Stimulated activated CD4-positive, alpha-beta T cell treated with anti-CD3 and anti-CD28 coated beads, Interleukin-1b, Interleukin-23, amount 100 ng/mL, for 1 hour (primary cell): ENCODE measurements at places on chromosomes 3 and 15.

DNA sequence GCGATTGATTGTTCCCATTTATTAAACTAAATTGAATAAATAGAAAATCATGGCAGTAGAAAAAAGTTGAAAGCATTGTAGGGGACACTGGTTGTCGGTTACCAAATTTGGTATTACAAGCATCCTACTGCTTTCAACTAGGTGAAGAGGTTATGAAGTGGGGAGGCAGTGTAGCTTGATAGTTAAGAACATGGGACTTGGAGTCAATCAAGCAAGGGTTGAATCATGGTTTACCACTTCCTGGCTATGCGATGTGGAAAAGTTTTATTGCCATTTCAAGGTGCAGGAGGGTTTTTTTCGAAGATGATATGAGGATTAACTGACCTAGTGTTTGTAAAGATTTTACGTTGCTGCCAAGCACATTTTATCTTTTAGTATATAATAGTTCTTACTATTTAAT lies 318.2 kb upstream of the KCNH8 start:
- DNase-seq = no peak

DNA sequence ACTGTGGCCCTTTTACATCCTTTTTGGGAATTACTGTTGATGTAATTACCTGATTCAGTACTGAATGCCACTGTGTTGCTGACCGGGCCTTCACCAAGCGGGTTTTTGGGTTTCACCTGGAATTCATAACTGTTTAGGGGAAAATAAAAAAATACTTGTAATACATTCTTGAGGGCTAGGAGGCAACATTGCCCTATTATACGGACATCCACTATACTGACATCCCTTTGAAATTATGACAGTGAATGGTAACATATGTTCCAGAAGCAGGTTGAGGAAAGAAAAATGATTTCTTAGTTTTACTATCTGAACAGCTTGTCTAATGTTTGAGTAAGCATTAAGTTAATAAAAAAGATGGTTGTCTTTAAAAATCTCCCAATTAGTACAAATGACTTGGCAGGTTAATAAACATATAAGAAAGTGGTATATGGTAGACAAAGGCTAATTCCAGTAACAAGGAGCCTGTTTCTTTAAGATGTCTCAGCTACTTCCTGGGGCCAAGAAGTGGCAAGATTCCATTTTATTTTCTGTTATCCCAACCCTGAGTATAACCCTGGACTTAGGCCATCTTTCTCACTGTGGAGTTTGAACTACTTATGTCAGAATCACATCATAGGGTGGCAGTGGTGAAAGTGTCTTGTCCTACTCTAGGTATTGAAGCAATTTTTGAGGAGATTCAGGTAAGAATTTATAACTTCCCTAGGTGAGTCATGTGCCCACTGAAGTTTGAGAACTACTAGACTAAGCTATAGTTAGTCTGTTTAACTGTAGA lies 45.5 kb downstream of the TFG start:
- no peak for DNase-seq

DNA sequence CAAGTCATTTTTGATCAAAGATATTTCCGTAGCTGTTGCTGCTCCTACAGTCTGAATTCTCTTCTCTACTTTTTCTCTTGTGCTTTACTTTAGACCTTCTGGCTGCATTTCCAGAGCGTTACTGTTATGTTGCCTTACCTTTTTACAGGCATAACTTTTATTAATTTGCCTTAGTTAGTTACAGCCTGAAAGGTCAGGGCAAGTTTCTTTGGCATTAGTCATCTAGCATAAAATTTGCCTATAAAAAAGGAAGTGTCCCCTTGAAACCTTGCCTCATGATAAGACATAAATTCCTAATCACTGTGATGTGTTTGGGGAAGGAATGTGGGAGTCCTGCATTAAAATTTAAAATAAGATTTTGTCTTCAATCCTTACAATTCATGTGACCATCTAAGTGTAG lies 618.5 kb downstream of the NR2F2 start:
- DNase-seq = no peak

- DNase-seq = no peak
These were observed 76.3 kb upstream of the UMPS start for GRCh38 chr3:124653797-124654469.

DNA sequence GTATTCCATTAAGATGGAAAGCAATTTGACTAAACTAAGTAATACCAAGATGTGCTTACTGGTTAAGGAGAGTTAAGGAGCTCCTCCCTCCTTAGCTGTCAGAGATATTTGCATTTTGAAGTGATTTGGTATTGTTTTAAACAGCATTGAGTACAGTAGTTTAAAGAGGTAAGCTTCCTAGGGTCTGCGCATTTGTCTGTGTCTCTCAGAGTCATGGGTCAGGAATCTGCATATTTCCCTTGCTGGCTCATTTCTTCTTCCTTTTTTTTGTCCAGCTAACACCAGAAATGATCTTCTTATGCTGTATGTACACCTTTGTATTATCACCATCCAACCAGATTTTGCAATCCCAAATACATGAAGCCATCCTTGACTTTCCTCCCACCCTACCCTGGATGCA lies 163.0 kb upstream of the BFSP2 start:
- DNase-seq = no peak

DNA sequence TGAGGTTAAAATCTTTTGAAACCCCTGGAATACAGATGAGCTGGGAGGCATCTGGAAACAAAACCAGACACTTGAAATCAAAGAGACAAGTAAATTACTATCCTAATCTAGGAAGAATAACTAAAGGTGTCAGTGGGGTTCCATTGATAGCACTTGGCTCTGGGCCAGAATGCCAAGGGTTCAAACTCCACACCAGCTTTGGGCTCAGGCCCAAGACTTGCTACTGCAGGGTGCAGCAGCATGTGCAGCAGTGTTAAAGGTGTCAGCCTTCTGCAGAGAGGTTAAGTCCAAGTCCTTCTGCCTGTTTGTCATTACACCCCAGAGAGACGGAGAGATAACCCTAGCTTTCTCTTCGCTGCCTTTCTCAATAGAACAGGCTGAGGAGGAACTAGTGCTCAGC lies 273.9 kb downstream of the TIGIT start:
- DNase-seq = no peak

DNA sequence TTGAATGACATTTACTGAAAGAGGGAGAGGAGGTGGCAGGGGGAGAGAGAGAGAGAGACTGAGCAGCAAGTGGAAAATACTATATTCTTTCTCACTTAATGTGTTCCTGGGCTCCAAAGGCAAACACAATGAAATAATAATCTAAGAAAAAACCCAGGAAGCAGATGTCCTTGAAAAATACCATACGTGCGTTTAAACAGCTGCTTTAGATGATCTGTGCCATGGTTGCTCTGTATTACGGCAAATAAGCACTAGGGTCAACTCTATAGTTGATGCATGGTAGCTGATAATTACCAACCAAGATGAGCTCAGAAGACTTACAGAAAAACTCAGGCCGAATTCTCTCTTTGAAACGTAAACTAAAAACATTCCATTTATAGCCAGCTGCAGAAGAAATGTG lies 410.3 kb upstream of the TBL1XR1 start:
- no peak for DNase-seq

DNA sequence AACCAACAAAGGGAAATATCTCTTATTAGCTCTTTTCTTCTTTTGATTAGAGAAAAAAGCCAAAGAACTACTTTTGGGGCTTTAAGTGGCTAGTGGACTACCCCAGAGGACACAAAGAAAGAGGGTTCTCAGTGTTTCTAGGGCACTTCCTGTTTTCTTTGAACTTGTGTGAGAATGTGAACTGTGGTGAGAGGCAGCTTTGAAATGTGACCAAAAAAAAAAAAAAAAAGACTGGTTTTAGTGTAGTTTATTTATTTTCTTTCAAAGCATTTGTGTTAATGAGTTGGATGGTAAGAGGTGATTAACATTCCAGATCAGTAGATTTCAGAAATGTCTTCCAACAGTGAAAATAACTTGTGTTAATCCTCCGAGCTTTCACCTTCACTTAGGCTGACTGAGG lies 32.4 kb downstream of the SELENOT start:
- DNase-seq = no peak
